ENCODE measurements at places on chromosomes 12 and 14. TPM values are rescaled to one million over a fixed set of nuclear protein-coding genes. Genes with fewer than 3 reads are reported as not detected.

DNA sequence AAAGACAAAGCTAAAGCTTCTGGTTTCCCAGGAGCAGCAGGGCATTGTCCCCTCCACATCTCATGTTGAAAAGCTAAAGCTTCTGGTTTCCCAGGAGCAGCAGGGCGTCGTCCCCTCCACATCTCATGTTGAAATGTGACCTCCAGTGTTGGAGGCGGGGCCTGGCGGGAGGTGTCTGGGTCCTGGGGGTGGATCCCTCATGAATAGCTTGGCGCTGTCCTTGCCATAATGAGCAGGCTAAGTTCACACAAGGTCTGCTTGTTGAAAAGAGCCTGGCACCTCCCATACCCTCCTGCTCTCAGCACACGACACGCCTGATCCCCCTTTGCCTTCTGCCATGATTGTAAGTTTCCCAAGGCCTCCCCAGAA lies 123.7 kb downstream of the PIWIL1 start:
- DNase-seq, result no peak

- peak; percentile 5 for DNase-seq
These were observed 1.1 kb downstream of the MIS18BP1 start for GRCh38 chr14:45251912-45252311.

Gene OR4M1
- total RNA-seq, result not detected

GRCh38 chr12:127963933-127964332 lies 303.0 kb upstream of the TMEM132C start:
- no peak for DNase-seq

Gene STAT6
- total RNA-seq, result 15.2 TPM

DNA sequence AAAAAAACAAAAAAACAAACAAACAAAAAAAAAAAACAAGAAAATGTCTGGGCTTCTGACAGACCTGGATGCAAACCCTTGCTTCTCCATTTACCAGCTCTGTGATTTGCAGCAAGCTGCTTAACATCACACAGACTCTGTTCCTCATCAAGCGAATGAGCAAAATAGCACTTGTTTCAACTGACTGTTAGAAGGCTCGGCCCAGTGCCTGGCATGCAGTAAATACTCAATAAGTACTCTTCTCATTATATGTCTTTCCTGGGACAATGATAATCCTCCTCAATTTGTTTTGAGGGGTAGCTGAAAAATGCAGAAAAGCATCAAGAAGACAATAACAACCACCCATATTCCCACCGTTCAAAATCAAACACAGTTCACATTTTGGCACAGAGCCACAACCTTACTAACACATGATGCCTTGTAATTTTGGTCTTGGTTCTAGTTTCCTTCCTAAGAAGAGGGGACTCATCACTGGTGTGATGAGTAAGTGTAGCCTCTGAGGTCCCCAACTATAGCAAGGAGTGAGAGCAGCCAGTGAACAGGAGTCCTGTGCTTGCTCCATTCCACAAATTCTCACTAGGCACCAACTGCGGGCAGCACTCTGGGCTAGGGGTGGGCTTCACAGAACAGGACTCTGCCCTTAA lies 60.4 kb downstream of the TTC7B start:
- no peak for DNase-seq

DNA sequence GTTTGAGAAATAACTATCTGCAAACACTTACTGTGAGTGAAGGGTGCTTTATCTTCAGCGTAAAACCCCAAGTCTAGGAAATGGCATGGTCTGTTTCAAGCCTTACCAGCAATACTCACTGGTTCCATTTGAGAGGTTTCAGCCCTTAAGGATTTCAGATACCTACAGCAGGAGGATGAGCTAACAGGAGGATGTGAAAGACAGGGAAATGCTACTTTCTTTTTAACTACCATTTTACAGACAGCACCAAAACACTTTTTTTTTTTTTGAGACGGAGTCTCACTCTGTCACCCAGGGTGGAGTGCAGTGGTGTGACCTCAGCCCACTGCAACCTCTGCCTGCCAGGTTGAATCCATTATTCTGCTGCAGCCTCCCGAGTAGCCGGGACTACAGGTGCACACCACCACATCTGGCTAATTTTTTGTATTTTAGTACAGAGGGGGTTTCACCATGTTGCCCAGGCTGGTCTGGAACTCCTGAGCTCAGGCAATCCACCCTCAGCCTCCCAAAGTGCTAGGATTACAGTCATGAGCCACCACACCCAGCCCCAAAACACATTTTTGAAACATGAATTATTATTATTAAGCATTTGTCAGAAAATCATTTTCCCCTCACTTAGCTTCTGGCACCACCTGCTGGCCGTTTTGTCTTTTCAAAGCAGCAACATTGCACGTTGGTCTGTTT lies 4.6 kb downstream of the MTRFR start:
- peak; percentile 35 for DNase-seq

DNA sequence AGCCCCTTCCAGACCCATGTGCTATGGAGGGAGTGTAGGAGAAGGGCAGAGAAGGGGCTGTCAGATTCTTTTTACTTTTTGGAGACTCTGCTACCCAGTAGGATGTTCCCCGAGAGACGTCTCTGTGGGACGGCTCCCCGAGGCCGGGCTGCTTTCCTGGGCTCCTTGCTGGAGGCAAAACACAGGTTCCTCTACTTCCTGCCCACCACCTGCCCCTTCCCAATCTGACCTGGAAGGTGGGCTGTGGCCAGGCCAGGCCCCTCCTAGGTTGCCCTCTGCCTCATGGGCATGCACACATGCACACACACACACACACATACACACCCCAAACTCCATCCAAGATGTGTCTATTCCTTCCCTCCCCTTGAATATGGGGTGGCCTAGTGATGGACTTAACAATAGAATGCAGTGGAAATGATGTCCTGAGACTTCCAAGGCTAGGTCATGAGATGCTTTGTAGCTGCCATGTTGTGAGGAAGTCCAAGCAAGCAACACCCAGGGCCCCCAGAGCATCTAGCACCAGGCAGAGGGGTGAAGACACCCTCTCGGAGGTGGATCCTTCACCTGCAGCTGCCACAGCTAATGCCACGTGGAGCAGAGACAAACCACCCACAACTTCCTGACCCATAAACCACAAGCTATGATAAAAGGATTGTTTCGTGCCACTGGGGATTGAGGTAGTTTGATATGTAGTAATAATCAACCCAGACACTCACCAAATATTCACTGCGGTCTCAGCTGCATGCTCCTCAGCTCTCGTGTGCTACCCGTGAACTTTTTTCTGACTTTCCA lies 1.6 kb upstream of the ASB2 start:
- peak; percentile 25 for DNase-seq

GRCh38 chr14:81231540-81231939 lies 10.8 kb upstream of the GTF2A1 start:
- no peak for DNase-seq

Gene KRT75
- total RNA-seq, result 0.07 TPM

DNA sequence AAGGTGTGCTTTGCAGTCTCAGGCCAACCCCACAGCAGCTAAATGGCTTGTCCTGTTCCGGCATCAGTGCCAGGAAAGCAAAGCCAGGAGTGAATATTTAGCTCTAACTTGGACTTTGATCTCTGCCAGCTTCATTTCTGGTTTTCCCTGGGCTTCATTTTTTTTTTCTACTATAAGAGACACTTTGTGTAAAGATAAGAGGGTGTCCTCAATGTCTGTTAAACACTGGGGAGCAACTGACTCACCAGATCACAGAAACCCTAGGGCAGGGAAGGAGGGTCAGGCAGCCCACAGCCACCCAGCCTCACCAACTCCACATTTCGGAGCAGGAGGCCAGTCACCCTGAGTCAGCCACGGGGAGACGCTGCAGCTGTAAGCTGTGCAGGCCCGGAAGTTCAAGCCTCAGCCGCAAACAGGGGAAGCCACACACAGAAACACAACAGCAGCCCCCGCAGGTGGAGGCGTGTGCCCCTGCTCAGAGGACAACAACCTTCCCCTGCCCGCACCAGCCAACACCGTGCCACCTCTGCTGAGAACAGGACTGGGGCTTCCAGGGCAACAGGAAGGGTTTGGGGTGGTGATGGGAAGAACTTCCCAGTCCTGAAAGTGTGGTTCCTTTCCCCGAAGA lies 6.3 kb downstream of the TNFRSF1A start:
- DNase-seq, result peak; percentile 75

DNA sequence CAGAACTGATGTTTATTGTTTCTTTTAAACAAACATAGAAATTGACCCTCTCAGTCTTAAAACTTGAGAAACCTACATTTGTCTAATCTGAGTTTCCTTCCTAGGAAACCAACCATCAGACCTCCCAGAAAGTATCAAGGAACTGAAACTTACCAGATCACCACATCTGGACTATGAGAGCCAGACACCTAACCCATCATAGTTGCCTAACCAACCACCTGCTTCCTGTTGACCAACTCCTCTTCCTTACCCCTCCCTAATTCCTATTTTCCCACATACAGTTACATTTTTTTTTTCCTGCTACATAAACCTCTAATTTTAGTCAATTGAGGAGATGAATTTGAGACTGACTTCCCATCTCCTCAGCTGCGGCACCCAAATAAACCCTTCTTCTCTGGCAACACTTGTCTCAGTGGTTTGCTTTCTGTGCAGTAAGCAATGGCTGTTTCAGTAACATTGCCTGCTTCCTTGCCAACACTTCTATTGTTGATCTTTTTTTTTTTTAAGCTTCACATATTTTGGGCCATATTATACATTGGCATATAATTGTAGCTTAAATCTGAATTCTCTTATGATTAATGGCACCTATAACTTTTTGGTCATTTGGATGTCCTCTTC lies 34.3 kb downstream of the KLRD1 start:
- no peak for DNase-seq
